ENCODE measurements at places on chromosomes 7 and 10. TPM values are rescaled to one million over a fixed set of nuclear protein-coding genes. Genes with fewer than 3 reads are reported as not detected.

DNA sequence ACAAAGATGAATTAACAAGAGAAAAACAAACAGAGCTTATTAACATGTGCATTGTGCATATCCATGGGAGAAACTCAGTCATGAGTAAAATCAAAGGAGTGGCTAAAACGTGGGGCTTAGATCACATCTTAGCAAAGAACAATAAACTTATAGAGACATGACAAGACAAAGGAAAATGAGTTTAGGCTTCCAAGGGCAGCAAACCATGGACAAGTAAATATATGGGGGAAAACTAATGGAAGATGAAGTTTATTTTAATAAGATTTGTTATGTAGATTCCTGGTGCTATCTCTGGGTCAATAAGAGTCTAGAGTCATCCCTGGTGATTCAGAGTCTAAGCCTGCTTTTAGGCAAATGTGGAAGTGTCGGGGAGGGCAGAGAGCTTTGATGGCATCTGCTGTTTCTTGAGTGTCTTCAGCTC, 87.2 kb upstream of the PLPP4 start:
- DNase-seq: no peak

DNA sequence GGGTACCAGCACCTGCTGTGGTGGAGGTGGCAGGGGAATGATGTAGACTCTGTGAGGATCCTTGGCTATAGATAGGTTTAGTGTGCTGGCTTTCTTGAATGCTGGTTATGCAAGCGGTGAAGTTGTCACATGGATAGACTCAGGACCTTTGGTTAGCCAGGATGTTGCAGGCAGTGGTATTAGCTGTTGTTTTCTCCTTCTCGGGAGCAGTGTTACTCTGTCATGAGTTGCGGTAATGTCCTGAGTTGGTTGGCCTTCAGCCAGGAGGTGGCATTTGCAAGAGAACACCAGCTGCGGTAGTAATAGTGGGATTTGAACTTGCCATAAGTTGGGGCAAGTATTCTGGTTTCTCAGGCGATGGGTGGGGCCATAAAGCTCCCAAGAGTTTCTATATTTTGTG, 10.8 kb downstream of the AGK start:
- DNase-seq: no peak

DNA sequence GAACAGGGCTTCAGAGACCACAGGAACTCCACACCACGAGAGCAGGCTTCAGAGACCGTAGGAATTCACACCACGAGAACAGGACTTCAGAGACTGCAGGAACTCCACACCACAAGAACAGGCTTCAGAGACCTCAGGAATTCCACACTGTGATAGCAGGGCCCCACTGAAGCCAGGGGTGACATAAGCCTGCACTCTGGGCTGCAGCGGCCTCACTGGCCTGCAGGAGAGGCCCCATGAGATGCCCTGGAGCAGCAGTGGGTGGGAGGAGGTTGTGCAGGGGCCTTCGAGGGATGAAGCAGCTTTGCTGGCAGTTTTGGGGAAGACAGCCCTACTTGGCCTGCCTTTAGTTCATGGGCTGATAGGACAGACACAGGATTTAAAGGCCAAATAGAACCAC, 614.7 kb downstream of the PTPRN2 start:
- DNase-seq: no peak

- no peak for DNase-seq
Observed at GRCh38 chr10:35592441-35592840, 12.7 kb upstream of the GJD4 start.

GRCh38 chr10:103193820-103194529, 903 bp upstream of the NT5C2 start:
- no peak for DNase-seq

FANK1 gene
- total RNA-seq: 1.6 TPM
